Mammary epithelial cell (primary cell): ENCODE measurements at places on chromosomes 6 and 20.

- no peak for DNase-seq
Measured at GRCh38 chr6:136114661-136115060, 135.4 kb downstream of the MTFR2 start.

DNA sequence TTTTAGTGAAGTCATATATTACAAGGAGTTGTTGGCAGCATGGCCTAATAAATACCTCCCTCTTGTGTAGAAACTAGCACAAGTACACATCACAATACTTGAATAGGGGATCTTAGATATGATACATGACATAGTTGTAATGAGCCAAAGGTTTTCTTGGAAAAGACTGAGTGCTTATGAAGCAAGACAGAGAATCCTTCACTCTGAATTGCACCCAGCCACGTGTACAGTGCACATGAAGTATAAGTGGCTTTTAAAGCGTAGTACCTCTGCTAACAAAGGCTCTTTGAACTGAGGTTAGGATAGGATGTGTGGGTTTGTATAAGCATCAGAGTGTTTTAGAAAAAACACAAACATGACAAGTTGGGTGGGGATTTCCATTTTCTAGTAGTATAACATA is 145.5 kb upstream of the STMND1 start:
- no peak for DNase-seq

GRCh38 chr6:154232013-154232910 is 124.3 kb downstream of the IPCEF1 start:
- no peak for DNase-seq

GRCh38 chr6:163459536-163459935 is 45.0 kb downstream of the QKI start:
- DNase-seq, result no peak

DNA sequence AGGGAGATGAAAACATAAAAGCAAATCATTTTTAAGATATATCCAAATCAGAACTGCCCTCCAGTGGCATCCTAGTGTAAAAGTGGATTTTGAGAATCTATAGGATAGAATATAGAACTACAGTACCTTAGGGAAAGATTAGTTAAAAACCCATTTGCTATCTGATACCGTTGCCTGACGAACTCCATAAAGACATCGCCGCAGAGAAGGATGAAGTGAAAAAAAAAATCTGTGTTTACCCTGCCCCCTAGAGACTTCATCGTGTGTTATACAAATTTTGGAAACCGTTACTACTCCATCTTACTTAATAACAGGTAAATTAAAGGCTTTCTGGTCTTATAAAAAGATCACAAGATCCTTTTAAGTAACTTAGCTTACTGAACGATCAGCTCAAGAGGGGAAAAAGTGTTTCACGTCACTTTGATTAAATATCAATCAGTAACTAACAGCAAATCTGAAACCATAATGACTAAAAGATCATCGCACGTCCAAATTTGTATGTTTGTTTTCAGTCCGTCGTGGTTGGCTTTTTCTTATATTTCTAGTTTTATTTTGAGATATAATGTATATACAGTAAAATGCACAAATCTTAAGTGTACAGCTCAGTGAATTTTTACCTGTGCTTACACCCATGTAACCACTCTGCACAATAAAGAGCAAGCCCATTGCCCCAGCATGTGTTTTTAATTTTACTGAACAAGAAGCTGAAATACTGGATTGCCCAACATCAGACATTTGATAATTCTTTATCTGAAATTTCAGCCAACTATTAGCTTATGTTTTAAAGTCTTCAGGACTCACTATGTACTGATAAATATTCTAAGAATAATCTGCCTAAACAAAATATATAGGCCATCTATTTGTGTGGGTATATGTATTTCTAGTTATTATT is 881 bp upstream of the MCM3 start:
- no peak for DNase-seq

DNA sequence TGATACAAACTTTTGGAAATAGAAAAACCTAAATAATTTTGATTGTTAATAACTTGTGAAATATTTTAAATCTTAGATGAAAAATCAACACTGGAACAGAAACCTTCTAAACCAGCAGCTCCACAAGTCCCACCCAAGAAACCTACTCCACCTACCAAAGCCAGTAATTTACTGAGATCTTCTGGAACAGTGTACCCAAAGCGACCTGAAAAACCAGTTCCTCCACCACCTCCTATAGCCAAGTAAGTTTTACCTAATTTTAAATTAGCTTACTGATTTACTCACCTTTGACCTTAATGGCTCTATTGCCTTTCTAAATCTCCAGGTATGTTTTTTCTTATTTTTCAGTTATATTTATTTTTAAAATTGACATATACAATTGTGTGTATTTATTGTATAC is 102.6 kb upstream of the ADGRF4 start:
- no peak for DNase-seq

DNA sequence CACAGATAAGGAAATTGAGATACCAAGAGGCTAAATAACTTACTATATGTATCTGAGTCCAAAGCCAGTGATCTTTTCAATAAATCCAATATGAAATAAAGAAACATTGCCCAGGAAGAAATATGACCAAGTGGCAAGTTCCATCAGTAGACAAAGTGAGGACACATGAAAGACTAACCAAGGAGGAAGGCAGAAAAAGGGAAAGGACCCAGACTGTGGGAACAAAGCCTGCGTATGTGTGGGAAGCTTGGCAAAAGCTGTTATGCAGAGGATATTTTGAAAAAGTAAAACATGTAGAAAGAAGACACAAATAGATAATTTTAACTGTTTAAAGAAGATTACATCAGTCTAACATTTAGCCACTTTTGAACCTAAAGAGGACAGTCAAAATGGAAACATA is 264.4 kb upstream of the PRDM1 start:
- no peak for DNase-seq

DNA sequence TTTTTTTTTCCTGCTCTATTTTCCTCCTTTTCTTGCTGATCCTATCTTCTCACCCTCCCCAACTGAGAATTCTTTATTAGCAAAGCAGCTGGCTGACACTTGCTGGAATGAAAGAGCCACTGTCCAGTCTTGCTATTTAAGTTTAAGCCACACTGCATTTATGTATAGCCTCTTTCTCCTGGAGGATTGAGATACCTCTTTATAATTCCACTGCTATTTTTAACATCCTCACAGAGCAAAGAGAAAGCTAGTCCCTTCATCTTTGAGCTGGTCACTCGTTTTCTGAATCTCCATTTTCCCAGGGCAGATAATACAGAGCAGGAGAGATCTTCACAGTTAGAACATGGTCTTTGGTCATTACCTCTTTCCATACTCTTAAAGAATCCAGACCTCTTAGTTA is 36.0 kb upstream of the EEF1A1 start:
- DNase-seq, result no peak

DNA sequence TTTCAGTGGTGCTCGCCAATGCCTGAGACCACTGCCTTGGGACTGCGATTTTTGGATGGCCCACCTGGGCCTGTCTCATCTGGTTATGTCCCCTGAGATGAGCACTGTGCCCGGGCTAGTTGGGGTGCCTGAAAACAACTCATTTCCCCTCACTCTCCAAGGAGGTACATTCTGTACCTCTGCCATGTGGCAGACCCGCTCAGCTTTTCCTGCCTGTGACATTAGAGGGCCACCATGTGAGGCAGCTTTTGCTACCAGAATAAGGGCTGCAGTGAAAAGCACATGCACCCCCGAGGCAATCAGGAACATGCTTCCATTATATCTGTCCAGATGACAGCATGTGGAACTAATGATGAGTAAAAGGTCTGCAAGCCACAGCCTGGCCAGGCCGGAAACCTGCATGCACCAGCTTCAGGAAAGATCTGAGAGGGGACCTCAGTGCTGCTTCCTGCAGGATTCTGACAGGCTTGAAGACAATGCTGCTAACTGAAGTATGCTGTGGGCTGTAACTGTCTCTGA is 11.3 kb upstream of the SRSF6 start:
- DNase-seq, result peak; percentile 36

GRCh38 chr6:163522033-163522432 is 107.5 kb downstream of the QKI start:
- no peak for DNase-seq

- no peak for DNase-seq
Measured at GRCh38 chr6:89525786-89526562, 93.0 kb downstream of the ANKRD6 start.

GRCh38 chr6:75893058-75893775 is 144.2 kb downstream of the MYO6 start:
- peak; percentile 36 for DNase-seq

DNA sequence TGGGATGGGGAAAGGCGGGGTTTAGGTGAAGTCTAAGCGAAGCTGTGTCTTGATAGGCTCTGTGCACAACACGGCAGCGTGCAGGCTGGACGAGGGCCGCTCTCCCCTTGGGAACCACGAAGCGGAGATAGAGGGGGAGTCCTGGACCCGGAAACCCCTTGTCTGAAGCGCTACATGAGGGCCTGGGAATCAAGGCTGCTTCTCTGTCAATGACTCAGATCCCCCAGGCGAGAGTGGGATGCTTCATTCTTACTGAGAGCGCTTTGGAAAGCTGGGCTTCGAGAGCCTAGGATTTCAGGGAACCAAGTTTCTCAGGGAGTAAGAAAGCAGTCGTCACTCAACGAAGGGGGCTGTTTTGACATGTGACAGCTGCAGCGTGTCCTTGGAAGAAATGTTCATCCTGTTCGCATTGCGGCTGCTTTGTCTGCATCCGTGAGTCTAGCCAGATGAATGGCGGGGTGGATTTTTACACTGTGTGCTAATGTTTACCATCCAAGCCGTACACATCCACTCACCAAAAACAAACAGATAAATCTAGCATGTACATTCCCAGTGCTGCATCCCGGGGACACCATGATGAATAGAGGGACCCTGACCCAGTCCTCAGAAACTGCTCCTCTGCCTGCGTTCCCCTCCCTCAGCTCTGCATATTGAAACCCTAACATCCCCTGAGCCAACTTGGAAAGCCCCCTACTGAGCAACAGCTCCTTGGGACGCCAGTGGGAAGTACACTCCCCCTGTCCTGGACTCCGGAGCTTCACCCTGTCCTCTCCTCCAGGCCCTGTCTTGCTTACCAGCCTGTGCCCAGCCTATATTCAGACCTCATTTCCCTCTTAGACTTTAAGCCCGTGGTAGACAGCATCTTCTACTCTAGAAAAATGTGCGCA is 24.5 kb upstream of the RTF2 start:
- DNase-seq, result no peak

DNA sequence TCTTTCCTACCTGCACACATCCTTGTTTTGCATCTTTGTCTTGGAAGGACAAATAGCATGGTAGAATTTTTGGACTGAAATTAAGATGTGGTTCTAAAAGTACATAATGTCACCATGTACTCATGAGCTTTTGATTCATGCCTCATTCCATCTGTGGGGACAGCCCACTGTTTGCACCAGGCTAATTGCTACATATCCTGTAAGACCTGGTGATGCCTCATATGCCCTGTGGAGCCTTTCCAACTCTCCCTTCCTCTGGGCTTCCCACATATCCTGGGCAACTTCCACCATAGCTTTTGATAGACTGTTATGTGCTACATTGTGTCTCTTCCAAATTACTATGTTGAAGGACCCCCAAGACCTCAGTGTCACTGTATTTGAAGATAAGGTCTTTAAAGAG is 213.6 kb upstream of the PREP start:
- DNase-seq, result peak; percentile 64

GRCh38 chr20:37777988-37778659 is 84.3 kb downstream of the CTNNBL1 start:
- no peak for DNase-seq
